BJ (cell line): ENCODE measurements at places on chromosomes 13 and 19.

DNA sequence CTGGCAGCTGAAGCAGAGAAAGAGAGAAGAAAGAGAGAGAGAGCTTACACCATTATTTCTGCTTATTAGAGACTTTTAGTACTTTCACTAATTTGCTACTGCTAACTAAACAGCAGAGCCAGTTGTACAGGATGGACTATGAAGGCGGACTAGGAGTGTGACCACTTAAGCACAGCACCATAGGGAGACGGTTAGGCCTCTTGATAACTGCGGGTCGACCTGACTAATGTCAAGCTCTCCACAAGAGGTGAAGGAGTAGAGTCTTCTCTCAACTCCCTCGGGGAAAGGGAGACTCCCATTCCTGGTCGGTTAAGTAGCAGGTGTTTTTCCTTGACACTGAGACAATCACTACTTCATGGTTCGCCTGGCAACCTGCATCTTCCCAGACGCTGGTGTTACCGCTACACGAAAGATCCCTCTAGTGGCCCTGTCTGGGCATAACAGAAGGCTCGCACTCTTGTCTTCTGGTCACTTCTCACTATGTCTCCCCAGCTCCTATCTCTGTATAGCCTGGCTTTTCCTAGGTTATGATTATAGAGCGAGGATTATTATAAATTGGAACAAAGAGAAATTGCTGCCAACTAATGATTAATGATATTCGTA is 5.3 kb upstream of the PSG7 start:
- no peak for DNase-seq

- no peak for DNase-seq
Measured at GRCh38 chr19:2888731-2889224, 11.9 kb upstream of the ZNF57 start.

DNA sequence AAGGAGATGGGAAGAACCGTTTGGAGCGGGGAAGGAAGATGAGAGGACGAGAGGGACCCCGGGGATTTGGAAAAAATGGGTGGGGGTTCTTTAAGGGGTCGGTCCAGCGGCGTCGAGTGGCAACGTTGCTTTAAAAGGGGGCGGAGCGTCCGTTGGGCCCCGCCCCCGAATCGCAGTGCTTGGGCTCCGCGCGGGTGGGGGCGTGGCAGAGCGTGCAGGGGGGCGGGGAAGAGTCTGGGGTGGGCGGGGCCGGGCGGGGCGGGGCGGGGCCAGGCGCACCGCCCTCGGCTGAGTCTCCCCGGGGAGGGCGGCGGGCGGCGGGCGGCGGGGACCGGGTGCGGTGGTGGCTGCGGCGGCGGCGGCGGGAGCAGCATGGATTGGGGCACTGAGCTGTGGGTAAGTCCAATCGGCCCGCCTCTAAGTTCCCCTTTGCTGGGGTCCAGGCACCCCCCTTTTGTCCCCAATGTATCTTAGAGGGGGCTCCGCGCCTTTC is at the start of gene TRIP10:
TRIP10 (plus strand) TSS at position 291 of the 493 bp plus-strand sequence; CDS start at position 373, 82 bp downstream.
- no peak for DNase-seq

DNA sequence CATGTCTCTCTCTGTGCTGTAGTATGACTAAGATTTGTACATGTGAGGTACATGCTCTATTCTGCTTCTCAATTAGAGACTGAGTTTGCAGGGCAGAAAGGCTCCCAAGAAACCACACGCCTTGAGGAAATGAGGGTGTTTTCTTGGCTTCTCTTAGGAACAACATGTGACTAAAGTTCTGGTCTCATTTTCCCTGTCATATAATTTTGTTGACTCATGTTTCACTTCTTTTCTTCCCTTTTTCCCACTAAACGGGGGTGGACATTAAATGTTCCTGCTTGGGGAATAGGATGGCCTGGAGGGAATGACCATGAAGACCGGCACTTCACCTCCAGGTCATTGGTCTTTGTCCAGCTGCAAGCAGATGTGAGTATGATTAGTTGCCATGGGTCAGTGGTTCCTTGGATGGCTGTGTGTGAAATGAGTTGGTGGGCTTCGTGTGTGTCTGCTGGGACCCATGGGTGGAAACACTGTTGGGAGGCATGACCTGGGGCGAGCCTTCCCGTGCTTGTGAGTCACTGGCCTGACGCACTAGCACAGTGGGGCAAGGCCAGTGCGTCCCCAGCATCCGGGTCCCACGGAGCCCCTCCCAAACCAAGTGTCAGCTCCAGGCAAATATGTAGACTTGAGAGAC is 56.6 kb downstream of the COL4A1 start:
- peak; percentile 74 for DNase-seq

DNA sequence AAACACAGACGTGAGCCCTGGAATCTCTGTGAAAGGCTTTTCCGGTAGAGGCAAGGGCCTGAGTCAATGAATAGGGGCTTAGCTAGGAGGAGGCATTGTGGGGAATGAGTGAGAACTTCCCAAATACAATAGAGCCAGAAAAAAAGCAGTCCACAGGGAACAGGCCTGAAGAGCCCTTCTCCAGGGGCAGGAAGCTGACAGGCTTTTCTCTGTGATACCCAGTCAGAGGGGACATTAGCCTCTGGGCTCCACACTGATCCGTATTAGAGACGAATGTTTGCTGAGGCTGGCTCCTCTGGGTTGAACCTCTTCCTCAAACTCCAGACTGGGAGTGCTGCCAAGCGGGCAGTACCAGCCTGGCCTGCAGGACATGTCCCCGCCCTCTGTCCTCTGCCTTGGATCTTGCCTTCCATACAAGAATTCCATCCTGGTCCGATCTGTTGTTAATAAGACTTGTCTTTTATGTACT is 2.3 kb downstream of the DHRS12 start:
- no peak for DNase-seq
